ENCODE measurements at places on chromosomes 5 and 9.
A peak's percentile ranks its signal among the peaks of the same experiment; 100 is the strongest.

DNA sequence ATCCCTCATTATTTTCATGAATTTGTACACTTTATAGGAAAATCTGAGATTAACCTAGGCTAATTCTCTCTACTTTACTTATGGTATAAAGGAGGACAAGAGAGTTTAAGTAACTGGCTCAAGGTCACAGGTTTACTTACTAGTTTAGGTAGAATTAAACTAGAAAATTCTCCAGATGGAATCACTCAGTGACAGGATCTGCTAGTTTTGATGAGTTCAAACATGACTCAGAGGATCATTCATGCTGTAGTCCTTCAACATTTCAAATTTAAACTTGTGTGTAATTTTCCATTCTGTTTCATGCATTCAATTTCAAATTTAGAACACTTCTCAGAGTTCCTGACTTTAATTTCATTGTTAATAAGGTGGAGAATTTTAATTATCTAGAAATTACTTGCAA lies 485.7 kb upstream of the TUSC1 start:
- DNase-seq = no peak

- DNase-seq = no peak
Observed at GRCh38 chr5:107455111-107455544, 215.6 kb downstream of the EFNA5 start.

GRCh38 chr5:177588413-177588909 lies 3.5 kb upstream of the TMED9 start:
- DNase-seq = no peak

DNA sequence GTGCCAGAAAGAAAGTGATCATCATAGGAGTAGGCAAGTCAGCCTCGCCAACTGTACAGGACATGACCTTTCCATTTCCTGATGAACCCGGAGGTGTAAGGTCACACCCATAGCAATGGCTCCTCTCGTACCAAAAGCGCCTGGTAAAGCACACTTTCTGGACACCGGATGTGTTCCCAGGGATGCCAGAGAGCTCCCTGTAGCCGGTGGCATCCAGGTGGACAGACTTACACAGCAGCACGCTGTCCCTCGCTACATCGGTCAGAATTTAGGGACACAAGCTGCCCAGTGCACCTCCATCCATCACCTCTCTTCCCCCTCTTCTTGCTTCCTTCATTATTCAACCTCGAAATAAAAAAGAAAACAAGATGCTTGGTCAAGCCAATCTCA lies 105.4 kb downstream of the SYK start:
- no peak for DNase-seq

DNA sequence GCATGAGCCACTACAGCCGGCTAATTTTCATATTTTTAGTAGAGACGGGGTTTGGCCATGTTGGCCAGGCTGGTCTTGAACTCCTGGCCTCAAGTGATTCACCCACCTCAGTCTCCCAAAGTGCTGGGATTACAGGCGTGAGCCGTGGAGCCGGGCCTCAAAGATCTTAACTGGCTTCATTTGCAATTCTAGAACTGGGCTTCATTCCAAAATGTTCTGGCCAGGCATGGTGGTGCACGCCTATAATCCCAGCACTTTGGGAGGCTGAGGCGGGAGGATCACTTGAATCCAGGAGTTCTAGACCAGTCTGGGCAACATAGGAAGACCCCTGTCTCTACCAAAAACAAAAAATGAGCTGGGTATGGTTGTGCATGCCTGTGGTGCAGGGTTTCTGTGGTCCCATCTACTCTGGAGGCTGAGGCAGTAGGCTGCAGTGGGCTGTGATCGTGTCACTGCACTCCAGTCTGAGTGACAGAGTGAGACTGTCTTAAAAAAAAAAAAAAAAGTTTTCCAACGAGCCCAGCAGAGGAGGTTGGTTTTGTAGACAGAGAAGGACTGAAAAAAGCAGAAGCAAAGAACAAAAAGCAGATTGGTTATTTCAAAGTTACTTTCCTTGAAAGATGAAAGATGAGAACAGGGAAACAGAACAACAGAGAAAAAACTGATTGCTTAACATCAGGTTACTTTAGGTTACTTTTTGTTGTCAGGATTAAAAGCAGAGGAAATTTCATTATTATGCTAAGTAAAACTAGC lies 78.2 kb downstream of the ANKRD55 start:
- no peak for DNase-seq

DNA sequence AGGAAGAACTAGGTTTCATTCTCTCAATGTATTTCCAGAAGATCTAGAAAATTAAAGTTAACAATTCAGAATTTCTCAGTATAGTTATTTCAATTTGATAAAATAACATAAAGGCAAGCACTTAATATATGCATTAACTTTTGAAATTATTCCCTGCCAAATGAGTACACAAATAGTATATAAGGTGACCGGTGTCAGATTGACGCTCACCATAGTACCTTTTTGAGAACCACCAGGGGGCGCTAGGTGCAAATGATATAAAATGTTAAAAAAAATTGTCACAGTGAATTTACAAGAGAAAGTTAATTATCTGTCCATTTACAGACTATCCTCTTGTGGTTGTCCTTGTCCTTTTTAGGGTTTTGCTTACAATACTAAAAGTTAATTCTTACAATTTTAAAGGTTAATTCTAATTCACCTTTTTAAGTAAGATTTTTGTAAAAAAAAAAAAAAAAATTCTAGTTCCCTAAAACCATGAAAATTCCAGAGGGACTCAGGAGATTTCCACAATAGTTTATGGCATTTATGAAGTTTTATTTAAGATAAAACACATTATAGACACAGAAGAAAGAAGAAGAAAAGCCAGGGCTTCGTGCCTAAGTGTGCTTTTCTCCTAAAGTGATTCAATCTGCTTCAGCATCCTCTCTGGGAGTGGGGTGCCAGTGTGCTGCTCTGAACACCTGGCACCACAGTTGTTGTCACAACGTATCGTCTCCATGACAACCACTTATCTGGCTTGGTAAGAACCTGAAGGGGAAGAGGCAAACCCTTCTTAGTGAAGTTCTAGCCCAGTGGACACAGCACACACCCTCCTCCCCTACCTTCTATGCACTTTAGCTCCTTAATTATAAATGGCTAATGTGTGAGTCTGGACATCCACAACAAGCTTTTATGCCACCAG lies 1.7 kb downstream of the ADAMTS16 start:
- DNase-seq = peak; percentile 20

- no peak for DNase-seq
Observed at GRCh38 chr5:105638437-105638836, 2032.3 kb downstream of the EFNA5 start.

DNA sequence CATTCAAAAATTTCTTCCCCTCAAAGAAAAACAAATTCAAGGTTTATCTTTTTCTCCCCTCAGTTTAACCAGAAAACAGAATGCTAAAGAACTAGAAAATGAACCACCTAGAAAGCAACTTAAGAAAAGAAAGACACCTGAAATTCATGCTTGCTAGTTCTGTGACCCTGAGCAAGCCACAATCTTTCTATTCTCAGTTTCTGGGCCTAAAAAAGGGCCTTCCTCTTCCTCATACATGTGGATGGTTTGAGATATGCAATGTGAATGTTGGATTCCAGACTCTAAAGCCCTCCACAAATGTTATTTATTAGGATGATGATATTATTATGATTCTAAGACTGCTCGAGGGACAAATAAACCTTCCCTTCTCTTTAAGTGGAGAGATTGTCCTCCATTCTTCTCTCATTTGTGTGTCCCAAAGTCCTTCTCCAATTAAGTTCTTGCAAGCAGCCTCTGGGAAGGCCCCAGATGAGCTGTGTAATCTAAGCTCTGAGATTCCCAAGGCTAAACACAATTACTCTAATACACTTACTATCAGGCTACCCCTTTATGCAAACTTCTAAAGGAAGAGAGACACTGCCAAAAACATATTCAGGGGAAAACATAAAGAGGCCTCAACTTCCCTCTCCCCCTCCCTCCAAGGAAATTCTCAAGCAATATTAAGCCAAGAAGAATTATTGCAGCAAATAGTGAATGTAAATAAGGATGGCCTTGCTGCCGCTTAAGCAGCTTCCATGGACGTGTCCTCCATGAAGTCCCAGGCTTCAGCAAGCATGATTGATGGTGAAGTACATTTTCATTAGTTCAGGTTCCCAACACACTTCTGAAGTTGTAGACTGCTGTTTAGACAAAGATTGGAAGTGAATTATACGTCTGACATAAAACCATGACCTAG lies 80.2 kb downstream of the PRKACG start:
- no peak for DNase-seq

DNA sequence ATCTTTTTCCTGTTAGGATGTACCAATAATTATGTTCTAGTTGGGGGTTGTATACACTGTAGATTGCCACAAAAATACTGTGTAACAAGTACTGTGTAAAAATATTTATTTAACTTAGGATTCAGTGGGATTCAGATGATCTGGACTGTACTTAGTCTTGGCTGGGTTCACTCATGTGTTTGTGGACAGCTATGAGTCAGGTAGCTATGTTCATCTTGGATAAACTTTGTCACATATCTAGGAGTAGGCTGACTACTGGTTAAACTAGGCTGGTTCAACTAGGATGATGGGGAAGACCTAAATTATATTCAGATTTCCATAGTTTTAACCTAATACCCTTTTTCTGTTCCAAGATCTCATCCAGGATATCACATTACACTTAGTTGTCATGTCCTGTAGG lies 32.1 kb upstream of the TNFSF15 start:
- DNase-seq = no peak

DNA sequence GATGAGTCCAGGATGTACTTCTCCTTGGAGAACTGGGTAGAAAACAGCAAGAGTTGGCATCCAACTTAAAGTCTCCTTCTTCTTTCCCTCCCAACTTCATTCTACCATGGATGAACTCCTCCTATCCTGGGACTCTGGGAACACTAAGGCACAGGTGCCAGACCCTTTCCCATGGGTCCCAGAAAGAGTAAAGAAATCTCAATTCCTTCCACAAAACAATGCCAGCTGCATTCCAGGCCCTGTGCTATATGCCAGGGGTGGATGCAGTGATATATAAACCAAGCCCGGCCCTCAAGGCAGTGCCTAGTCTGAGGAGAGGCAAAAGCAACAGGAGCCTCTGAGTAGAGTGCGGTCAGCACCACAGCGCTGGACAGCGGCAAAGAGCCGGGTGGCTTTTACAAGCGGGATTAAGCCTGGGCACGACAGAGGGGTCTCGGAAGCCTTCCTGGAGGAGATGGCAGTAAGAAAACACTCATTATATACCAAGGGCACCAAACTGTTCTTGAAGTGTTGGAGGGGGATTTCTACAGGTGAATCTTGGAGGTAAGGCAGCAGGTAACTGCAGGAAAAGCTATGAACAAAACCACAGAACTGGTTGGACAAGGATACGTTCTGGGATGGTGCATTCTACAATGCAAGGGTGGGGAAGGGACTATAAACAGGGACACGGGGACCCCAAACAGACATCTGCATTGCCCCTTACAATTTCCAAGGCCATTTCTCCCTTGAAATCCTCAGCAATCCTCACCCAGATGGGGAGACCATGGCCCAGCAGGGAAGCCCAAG lies 16.4 kb upstream of the TOR2A start:
- no peak for DNase-seq

DNA sequence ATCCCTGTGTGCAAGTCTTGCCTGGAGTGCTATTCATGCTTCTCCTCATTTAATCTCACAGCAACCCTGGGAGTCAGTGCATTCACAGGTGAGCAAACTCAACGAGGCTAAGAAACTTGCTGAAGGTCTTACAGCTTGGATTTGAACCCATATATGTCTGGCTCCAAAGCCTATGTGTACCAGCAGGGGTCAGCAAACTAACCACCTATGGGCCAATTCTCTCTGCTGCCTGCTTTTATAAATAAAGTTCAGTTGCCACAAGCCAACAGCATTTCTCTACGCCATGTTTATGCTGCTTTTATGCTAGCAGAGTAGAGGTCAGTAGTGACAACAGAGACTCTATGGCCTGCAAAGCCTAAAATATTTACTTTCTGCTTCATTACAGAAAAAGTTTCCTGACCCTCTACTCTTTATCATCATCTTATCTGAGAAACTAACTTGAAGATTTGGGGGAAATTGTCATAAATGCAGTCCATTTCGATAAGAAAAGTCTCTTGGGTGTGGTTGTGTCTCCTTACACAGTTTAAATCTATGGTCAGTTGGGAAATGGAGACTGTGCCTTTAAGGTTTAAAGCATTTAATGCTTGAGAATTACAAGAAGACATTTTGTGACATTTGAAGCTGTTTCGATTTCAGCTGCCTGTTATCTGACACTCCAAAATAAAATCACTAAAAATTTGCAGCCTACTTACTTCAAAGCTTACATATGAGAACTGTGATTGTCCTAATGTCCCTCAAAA lies 137.7 kb downstream of the PRELID2 start:
- no peak for DNase-seq

DNA sequence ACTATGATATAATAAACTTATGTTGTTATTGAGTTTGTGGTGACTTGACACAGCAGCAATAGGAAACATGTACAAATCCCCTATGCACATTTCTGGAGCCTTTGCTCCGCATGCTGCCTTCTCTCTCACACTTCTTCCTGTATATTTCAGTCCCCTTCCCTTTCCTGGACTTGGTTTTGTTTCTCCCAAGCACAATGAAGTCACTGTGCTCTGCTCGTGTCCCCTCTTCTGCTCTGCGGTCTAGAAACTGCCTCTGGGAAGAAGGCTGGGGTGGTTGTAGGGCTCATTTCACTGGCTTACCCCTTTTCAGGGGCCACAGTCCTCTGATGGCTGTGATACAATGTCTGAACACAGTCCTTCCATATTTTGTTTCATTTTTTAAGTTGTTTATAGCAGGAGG lies 15.7 kb upstream of the FGD3 start:
- no peak for DNase-seq

GRCh38 chr9:108838017-108838416 lies 17.8 kb downstream of the ACTL7B start:
- no peak for DNase-seq

- DNase-seq = no peak
Observed at GRCh38 chr5:73454379-73455036, 5.9 kb upstream of the FOXD1 start.

DNA sequence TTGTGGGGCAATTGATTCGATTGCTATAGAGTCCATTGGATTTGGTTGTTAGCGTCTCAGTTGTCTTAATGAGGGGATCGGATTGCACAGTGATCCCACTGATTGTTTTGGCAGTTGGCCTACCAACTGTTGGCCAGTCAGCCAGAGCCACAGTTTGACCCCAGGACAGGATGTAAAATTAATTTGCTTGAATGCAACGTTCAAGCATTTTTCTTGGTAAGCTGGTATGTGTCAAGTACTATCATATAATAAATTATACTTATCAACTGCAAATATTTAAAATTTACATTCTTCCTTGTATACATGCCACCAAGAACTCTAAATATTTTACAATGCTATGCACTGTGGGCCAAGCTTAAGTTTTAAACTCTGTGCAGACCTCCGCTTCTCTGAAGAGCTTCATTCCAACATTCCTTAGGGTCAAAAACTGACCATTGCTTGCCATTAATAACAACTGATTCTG lies 80.4 kb upstream of the OSMR start:
- no peak for DNase-seq

- no peak for DNase-seq
Observed at GRCh38 chr5:96855031-96855872, 21.0 kb upstream of the ERAP2 start.

GRCh38 chr9:6113819-6114218 lies 98.4 kb upstream of the RANBP6 start:
- DNase-seq = no peak

DNA sequence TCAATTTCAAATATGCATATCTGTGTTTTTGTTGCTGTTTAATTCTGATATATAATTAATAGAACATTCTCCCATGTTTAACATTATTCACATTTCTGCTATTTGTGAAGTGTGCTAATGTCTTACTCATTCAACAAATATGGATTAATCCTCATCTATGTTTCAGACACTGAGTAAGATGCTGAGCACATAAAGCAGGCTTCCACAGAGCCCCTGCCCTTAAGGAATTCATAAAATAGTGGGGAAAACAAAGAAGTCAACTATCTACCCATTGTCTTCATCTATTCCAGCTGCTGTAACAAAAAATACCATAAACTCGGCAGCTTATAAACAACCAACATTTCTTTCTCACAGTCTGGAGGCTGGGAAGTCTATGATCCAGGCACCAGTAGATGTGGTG lies 333.3 kb downstream of the SEMA5A start:
- no peak for DNase-seq
